ENCODE measurements at places on chromosomes 13 and 19. TPM values are rescaled to one million over a fixed set of nuclear protein-coding genes. Genes with fewer than 3 reads are reported as not detected.

The CHST8 gene
- polyA plus RNA-seq, result 0.21 TPM

The CYP2S1 gene
- 33.7 TPM for polyA plus RNA-seq

The KLF1 gene
- polyA plus RNA-seq, result 0.09 TPM

The EML2 gene
- polyA plus RNA-seq, result 20.8 TPM

The OR7A5 gene
- polyA plus RNA-seq, result not detected

The LILRB4 gene
- 4.1 TPM for polyA plus RNA-seq

The USPL1 gene
- polyA plus RNA-seq, result 9.6 TPM

The FUT2 gene
- polyA plus RNA-seq, result 127 TPM

The TUBA3C gene
- polyA plus RNA-seq, result not detected

The PNMA8A gene
- 0.27 TPM for polyA plus RNA-seq

The CBARP gene
- not detected for polyA plus RNA-seq

The EBI3 gene
- polyA plus RNA-seq, result 6.2 TPM

The PTH2 gene
- polyA plus RNA-seq, result not detected
